SJSA1 (cell line): ENCODE measurements at places on chromosomes 11 and 22.
A peak's percentile ranks its signal among the peaks of the same experiment; 100 is the strongest.

GRCh38 chr11:76250520-76251225, 44.4 kb upstream of the WNT11 start:
- no peak for DNase-seq

DNA sequence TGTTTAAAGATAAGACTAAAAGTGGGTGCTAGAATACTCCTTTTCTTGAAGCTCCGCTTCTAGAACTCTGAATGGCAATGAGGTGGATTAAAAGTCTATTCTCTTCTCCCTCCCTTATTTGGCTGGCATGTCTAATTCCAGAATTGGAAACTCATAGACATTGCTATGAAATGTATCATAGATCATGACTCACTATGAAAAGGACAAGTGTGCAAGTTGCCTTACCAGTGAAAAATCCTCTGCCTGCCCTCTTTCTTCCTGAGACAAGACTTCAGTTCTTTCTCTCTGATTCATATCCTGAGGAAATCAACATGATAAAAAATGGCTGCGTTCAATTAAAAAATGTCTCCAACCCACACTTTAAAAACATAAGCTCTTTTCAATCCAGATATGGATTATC, 73.2 kb upstream of the BLID start:
- peak; percentile 77 for DNase-seq

DNA sequence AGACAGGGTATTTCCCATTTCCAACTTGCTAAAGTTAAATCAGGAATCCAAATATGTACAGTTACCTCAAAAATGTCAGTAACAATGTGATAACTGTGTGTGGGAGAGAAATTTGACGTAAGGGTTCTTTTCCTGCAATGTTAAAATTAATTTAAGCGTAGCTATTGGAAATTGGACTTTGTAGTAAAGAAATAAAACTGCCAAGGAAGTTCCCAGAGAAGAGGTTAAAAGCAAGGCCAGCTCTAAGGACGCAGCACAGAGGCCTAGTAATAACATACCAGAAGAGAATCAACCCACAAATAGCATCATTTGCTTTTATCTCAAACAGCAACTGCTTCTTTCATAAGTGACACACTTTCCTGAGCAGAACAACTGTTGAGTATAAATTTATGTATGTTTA, 36.8 kb upstream of the GRIA4 start:
- no peak for DNase-seq

DNA sequence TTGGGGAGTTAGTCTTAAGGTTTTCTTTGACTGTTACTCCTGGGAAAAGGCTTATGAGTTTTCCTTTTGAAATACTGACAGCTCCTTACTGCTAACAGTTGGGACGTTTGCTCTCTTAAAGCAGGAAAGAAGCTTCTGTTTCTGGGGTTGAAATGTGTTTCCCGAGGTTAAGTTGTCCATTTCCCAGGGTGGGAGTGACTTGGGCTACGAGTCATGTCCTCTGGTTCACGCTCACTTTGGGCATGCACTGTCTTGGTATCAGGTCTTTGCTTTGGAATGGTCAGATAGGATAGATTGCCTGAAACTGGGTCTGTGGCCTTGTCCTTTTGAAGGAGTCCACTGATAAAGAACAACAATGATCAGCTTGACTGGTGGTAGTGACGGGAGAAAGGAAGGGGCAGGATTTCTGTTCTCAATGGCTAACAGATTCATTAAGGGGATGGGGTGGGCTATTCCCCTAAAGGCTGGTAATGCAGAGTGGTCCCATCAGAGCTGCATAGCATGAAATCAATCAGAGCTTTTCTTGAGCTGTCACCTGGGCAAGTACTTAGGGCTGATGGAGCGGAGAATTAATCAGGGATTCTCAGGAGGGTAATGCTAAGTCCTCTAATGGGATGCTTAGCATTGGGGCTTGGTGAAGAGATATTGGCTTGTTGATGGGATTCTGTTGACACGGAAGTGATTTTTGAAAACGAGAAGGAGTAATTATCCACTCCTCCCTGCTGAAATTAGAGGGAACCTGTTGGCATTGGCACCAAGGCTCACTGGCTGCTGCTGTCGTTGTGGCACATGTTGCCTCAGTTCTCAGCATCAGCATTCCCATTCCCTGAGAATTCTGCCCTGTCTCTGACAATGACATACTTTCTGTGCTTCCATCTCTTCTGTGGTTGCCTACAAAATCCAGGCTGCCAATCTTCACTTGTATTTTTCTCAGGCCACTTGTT, 81.6 kb downstream of the TEAD1 start:
- DNase-seq, result no peak

- no peak for DNase-seq
Observed at GRCh38 chr11:110529043-110529442, 99.3 kb downstream of the FDX1 start.

- DNase-seq, result no peak
Observed at GRCh38 chr22:39024519-39025308, 3.8 kb downstream of the APOBEC3D start.

DNA sequence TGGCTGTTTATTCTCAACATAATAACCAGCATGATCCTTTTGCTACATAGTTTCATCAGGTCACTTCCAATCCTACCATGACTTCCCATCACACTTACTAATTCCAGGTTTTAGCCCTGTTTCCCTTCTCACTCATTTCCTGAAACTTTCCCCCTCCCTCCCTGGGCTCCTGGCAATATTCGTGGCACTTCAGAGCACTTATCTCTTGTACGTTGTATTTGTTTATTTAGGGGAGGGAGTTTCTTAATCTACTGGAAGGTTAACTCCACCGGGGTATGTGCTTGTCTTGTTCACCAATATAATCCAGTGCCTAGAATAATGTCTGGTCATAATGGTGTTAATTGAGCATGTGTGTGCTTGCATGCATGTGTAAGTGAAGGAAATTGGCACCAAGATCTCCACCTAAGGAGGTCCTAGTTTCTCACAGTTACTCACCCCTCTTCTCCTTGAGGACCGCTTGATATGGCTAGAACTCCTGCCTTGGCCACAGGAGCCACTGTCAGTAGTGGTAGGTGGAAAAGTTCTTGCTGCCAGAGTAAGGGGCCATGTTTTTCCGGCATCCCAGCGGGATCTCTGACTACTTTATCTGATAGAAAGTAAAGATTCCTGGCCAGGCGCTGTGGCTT, 11.7 kb downstream of the EIF3L start:
- DNase-seq, result no peak

GRCh38 chr11:66293777-66294625, 2.3 kb downstream of the TMEM151A start:
- no peak for DNase-seq

- no peak for DNase-seq
Observed at GRCh38 chr11:27475622-27476021, 3.0 kb upstream of the LGR4 start.

DNA sequence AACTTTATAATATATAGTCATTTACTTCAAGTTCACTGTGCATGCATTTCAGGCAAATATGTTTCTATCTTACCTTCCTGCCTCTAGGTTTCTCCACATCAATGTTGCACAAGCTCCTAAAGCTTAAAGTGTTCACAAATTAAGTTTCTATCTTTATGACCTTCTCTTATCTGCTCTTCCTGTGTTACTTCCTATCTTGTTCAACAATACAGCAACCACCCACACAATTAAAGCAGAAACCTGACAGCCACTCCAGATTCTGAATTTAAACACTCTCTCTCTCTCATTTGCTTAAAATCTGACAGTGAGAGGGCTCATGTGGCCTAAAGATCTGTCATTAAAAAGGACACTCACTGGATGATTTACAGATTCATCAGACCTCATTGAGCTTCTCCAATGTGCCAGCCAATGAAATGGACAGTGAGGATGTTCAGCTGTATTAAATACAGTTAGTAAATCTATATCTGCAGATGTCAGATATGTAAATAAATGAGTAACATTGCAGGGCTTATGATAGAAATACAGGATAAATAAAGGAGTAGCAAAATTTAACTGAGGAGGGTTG, 10.9 kb downstream of the PDGFD start:
- DNase-seq, result no peak

- no peak for DNase-seq
Observed at GRCh38 chr11:20159466-20160381, 551 bp downstream of the DBX1 start.

DNA sequence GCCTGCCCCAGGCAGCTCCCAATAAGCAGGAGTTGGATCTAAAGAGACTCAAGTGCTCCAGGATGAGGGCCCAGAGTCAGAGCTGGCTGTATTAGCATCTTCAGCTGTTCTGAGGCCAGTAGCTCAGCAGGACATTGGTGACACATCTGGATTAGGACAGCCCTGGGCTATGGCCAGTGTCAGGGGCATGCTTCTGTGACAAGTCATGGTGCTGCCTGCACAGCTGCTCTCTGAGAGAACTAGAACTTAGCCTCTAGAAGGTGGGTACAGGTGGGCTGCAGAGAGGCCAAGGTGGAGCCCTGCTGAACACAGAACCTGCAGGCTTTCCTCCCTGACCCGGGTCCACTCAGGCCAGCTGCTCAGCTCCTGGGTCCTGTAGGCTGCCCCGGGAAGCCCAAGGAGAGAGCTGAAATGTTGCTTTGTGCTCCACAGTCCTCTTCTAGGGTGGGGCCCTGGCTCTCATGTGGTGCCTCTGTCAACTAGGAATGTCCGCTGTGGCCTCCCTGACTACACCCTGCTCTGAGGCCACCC, 426.9 kb downstream of the SOX6 start:
- no peak for DNase-seq
